T1000 (cell line): ENCODE measurements at places on chromosomes 3 and 15.

DNA sequence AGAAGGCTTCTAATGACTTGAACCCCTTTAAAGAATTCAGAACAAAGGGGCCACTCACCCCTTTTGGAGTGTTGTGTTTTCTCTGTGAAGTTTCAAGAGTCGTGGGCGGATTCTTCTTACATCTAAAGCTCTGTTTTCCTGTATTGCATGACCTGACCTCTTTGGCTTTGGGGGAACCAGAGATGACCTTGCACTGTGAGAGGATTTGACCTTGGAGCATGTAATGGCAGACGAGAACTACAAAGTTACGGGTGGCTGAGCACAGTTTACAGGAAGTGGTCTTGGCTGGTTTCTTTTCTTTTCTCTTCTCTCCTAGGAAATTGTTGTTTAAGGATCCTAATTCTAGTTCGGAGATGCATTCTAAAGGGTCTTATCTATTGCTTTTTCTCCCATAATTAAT is 6.2 kb upstream of the BDH1 start:
- DNase-seq: no peak

DNA sequence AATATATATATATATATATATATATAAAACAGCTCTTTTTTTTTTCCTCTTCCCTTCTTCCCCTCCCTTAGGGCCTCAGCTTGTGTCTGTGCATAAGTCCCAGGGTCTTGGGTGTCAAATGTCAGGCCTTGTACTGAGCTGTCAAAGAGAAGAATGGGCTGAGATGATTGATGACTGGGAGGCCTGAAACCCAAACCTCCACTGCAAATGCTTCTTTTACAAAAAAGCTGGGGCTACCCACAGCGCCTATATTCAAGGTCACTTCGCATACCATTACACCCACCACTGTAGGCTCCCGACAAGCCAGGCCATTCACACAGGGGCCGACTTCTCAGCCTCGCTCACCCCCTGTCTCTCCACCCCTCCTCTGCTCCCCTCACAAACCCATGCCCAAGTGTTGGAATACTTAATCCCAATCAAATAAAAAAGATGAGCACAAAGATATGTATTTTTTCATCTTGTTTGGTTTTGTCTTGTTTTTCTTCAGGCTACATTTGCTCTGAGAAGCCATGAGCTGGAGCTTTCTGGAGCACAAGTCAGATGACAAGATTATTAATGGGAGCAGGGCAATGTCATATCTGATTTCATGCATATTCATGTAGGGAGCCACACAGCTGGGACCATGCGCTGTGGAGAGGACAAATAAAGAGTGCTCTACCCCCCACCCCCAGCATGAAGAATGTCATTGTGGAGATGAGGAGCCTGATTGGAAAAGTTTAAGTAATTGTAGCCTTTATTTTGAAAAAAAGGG is 614.4 kb upstream of the NR2F2 start:
- DNase-seq: no peak

DNA sequence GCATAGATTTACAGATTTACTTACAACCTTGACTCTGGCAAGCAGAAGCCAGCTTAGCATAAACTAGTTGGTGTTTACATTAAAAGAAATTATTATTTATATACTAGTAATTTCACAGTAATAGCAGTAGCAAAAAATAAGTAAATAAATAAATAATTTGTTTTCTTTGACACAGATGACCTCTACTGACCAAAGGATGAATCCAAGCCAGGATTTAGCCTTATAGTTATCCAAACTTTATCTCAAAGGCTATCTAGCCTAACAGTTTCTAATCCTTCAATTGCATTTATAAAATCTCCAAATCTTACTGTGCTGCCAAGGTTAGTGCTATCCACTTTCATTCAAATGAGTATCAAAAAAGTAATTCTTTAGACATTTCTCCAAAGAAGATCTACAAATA is 64.3 kb downstream of the FRMD5 start:
- DNase-seq: no peak

GRCh38 chr3:196546537-196546936 is 21.8 kb downstream of the WDR53 start:
- no peak for DNase-seq

DNA sequence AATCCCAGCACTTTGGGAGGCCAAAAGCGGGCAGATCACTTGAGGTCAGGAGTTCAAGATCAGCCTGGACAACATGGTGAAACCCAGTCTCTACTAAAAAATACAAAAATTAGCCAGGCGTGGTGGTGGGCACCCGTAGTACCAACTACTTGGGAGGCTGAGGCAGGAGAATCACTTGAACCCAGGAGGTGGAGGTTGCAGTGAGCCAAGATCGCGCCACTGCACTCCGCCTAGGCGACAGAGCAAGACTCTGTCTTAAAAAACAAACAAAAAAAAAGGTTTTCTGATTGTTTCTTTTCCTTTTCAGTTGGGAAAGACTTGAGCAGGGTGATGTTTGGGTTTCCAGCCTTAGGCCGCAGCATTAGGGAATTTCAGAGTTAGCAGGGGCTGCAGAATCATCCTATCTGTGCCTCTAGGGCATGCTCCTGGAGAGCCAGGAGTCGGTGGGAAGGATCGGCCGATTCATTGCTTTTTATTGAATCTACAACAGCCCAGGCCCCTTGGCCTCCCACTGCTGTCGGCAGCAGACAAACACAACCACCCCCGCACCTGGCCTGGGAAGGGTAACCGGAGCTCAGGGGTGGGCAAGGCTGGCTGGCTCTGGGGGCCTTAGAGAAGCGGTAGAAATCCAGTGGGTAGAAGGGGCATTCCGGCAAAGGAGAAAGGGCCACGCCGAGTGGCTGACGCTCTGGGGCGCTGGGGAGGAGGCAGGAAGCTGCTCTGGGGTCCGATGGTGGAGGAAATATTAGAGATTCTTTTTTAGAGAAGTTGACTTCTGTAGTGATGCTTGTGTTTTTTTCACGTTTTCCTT is 6.3 kb downstream of the CHAC1 start:
- no peak for DNase-seq

DNA sequence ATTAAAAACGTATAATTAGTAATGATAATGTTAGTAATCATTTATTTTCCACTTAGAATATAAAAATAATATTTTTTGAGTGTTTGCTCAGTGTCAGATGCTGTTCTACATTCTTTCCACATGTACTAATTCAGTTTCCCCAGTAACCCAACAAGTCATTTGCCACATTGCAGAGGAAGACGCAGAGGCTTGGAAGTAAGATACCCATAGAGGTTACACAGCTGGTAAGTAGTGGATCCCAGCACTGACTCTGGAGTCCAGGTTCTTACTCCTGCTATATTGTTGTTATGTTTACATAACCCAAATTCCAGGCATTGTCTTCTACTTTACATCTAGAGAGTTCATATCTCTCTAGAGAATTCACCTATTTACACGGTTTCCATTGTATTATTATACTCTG is 48.2 kb upstream of the MYO5C start:
- no peak for DNase-seq

GRCh38 chr3:10370429-10370828 is 49.5 kb upstream of the SEC13 start:
- DNase-seq: peak; percentile 55

- no peak for DNase-seq
These were observed 910.2 kb downstream of the ROBO1 start for GRCh38 chr3:78857494-78858111.

GRCh38 chr3:38493031-38493430 is 3.1 kb upstream of the EXOG start:
- DNase-seq: no peak

GRCh38 chr15:91572110-91572509 is 281.4 kb upstream of the SLCO3A1 start:
- DNase-seq: peak; percentile 59

GRCh38 chr15:25775317-25775912 is 87.7 kb downstream of the ATP10A start:
- no peak for DNase-seq

DNA sequence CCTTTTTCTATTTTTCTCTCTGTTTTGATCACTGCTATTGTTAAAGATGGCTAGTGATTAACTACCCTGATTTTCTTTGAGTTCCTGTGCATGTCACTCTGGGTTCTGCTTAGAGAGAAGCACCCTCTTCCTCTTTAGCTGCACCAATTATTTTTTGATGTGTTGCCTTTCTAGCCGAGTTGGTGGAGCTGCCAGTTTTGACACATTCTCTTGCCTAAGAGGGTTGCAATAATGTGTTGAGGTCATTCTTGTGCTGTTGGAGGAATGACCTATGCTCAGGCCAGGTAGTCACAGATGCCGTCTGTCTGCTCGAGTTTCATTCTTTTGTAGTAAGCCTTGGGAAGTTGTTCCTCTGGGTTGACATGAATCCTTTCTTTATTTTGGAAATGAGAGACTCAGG is 84.6 kb upstream of the DPH6 start:
- DNase-seq: no peak

DNA sequence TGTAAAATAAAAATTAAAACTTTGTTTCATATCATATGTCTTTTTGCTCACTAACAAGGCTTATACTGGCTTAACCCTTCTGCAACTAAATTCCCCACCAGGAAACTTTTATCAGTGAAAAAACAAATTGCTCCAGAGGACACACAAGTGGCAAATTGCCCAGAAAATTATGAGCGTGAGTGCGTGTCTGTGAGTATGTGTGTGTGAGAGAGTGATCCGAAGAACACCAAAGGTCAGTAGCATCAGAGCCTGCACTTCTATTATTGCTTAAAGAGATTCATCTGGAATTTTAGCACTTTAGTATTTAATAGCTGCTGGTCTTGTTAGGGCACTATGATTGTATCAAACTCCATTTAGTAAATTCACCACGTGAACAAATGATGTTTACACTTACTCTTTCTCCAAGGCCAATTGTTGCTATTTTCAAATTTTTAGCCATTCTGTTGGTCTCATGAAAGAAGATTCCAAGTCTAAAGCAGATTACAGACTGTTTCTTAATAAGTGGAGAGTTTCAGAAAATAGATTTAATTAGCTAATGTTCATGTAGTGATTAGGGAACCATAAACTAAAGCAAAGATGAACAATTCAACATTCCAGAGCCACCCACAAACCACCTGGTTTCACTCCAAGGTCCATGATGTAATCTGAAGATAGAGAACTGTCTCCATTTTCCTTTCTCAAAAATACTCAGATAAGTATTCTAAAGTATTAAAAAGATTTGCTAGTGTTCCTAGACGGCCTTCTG is 91.1 kb upstream of the IL12A start:
- no peak for DNase-seq

DNA sequence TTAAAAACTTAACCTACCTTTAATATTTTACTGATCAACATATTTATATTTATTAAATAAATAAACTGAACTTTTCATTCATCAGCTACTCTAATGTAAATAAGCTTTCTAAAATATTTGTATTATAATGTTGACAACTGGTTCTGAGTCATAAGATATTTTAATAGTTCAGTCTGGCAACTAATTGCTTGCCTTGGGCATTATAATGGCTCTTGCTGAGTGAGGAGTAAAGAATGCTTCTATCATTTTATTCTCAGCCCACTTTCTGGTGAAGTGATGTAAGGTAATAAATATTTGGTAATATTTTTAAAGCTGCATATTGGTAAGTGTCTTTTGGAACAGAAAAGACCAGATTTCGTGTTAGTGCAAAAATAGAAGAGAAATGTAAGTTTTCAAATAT is 81.5 kb downstream of the DIPK2A start:
- DNase-seq: no peak

- DNase-seq: no peak
These were observed 462.3 kb upstream of the SGO1 start for GRCh38 chr3:20648294-20648693.

DNA sequence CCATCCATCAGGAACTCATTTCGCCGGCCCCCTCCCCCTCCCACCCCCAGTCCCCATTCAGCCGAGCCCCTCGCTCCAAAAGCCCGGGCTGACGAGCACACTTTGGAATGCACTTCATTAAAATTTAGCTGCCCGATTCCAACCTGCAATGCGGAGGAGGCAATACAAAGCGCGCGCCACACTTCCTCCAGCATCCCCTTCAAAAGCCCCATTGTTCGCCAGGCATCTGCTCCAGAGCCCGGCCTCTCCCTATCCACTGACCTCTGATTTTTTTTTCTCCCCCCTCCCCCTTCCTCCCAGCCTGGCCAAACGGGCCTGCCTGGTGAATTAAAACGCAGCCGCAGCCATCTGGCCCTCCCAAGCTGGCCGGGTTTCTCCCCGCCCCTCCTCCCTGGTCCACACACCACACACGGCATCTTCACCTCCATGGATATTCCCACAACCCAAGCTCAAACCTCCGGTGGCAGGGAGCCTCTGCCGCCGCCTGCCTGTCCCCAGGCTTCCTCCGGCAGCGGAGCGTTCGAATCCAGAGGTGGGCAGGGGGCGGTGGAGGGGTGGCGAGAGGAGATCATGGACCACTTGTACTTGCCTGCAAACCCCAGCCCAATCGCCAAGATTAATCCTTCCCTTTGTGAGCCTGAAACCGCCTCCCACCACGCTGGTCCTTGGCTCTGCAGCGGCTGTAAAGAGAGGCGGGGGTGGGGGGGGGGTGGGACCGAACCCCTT is 441.3 kb downstream of the MAGI1 start:
- no peak for DNase-seq

GRCh38 chr3:107833043-107833442 is 257.8 kb downstream of the CD47 start:
- DNase-seq: no peak

- no peak for DNase-seq
These were observed 625.9 kb upstream of the ADAMTS9 start for GRCh38 chr3:65313666-65314065.

DNA sequence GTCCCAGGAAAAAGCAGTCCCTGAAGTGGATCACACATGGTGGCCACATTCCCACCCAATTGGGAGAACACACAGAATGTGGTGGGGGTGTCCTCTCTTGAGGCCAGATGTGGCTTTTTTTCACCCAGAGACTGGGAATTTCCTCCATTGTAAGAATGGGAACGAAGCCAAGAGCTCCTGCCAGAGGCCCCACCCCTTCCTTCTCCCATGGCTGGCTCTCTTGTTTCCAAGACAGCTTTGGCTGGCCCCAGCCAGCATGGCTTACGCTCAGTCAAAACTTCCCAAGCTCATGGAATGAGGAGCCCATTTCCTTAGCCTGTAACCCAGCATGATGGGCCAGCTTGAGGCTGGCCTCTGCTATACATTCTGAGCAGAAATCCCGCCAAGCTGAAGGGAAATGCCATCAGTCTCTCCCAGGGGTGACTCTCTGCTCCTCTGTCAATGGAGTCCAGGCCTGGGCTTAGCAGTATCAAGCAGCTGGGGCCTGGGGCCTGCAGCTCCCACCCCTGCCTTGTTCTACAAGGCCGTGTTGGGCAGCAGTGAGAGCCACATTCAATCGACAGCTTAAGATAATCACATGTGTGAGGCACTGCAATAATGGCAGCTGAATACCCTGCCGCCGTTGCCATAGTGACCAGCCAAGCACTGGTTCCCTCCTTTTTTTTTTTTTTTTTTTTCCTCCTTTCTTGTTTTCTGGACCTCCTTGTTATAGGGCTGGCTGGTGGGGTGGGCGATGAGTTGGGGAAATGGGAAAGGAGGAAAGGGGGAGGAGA is 142.4 kb downstream of the EPHB1 start:
- no peak for DNase-seq

GRCh38 chr3:128917291-128917690 is 37.9 kb downstream of the ACAD9 start:
- DNase-seq: no peak
